Ureter (tissue), 1 donor: ENCODE measurements at places on chromosomes 13 and 19. TPM values are rescaled to one million over a fixed set of nuclear protein-coding genes. Genes with fewer than 3 reads are reported as not detected.

The RAB3D gene
- total RNA-seq: 58.1 TPM

The ZNF112 gene
- 8.7 TPM for total RNA-seq

The SLAIN1 gene
- 9.5 TPM for total RNA-seq

The SYNE4 gene
- total RNA-seq: 4.1 TPM

The RXFP2 gene
- not detected for total RNA-seq

The CYP2A6 gene
- not detected for total RNA-seq

The ZNF256 gene
- total RNA-seq: 10.6 TPM

The CYP2A7 gene
- total RNA-seq: not detected

The F2RL3 gene
- 2.6 TPM for total RNA-seq

The FREM2 gene
- total RNA-seq: 12.4 TPM

The ZNF813 gene
- total RNA-seq: 6.8 TPM

The FOSB gene
- total RNA-seq: 1.5 TPM

The MAP2K7 gene
- total RNA-seq: 35.1 TPM

The KLK14 gene
- not detected for total RNA-seq

The LENG9 gene
- 10.2 TPM for total RNA-seq

The RETN gene
- not detected for total RNA-seq

The FGF14 gene
- 0.68 TPM for total RNA-seq

The GRK1 gene
- total RNA-seq: not detected

The FAAP24 gene
- 4.9 TPM for total RNA-seq

The ZNF737 gene
- 65.6 TPM for total RNA-seq

The FCAR gene
- total RNA-seq: 0.39 TPM

The FGF21 gene
- total RNA-seq: not detected

The IGFL3 gene
- not detected for total RNA-seq

The FPR3 gene
- 3.4 TPM for total RNA-seq

The IFNL1 gene
- total RNA-seq: not detected

The CEACAM21 gene
- 3.6 TPM for total RNA-seq

The FOXA3 gene
- not detected for total RNA-seq

The GJA3 gene
- 0.13 TPM for total RNA-seq

The C13orf42 gene
- not detected for total RNA-seq

The ATP8B3 gene
- total RNA-seq: 1.3 TPM

The OXGR1 gene
- total RNA-seq: 3.7 TPM

The PRTN3 gene
- total RNA-seq: not detected

The DUXA gene
- not detected for total RNA-seq

The CLDN10 gene
- not detected for total RNA-seq

The CD33 gene
- 4.0 TPM for total RNA-seq

The CELF5 gene
- total RNA-seq: 0.62 TPM

The GPR4 gene
- 5.1 TPM for total RNA-seq

The LILRB2 gene
- total RNA-seq: 2.6 TPM

The TRIP10 gene
- total RNA-seq: 86.0 TPM

The CPB2 gene
- not detected for total RNA-seq

The CIC gene
- total RNA-seq: 83.4 TPM

The FGF9 gene
- 1.5 TPM for total RNA-seq

The LMTK3 gene
- total RNA-seq: 5.1 TPM

The GIPR gene
- 2.8 TPM for total RNA-seq

The GAMT gene
- total RNA-seq: 9.3 TPM

The MEIOSIN gene
- not detected for total RNA-seq

The TINCR gene
- 5.8 TPM for total RNA-seq
